Thoracic aorta (tissue), 2 donors: ENCODE measurements at places on chromosomes 13 and 19.

DNA sequence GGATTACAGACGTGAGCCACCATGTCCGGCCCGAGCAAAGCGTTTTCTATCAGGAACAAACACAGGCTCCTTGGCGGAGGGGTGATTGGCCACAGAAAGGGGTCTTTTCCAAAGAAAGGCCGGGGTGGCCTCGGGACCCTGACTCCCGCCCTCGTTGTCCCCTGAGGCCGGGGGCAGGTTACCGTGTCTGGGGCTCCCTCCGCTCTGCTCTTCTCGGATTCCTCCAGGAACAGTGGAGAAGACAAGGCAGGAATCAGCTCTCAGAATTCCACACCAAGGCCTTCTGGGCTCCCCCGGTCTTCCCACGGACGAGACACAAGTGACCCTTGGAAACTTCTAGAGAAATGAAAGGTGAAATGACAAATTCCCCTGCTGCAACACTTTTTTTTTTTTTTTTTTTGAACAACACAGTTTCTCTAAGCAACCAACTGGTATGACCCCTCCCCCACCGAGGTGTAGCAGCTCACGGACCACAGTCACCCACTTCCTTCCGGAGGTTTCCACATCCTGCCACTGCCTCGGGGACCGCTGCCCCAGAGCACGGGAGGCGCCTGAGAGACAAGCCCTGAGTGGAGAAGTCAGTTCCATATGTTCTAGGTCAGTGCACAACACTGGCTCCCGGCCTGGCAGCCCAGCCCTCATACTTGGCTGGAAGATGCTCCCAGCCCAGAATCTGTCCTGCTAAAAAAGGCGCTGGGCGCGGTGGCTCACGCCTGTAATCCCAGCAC is 11.0 kb downstream of the MOB3A start:
- DNase-seq: no peak

DNA sequence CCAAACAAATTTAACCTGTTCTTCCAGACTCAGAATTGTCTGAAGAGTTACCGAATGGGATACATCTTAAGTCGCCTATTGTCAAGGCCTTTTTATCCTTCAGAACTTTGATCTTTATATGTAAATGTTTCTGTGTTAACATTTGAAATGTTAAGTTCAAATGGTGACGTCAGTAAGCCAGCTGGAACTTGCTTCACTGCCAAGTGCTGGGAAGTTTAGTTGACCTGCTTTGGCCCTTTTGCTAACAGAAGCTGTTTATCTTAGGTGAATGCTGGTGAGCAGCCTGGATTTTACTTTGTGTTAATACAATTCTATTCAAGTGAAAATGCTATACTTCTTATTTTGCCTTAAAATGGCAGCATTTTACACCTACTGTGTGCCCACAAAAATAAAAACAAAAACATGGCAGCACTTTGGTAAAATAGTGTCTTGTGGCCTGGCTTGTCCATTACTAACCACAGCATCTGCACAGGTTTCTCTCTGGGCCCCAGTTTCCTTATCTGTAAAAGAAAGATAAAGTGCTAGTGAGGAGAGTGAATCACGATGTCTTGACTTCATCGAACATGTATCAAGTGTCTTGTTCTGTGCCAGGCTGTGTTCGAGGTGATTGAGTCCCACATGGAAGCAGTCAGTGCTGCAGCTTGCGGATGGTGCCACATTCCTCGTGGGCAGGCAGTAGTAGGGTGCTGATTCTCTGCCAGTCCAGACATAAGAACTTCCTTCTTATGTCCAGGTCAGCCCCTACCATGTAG is 2.2 kb downstream of the NAXD start:
- DNase-seq: no peak

- no peak for DNase-seq
Measured at GRCh38 chr19:29372091-29372415, 153.7 kb upstream of the VSTM2B start.

DNA sequence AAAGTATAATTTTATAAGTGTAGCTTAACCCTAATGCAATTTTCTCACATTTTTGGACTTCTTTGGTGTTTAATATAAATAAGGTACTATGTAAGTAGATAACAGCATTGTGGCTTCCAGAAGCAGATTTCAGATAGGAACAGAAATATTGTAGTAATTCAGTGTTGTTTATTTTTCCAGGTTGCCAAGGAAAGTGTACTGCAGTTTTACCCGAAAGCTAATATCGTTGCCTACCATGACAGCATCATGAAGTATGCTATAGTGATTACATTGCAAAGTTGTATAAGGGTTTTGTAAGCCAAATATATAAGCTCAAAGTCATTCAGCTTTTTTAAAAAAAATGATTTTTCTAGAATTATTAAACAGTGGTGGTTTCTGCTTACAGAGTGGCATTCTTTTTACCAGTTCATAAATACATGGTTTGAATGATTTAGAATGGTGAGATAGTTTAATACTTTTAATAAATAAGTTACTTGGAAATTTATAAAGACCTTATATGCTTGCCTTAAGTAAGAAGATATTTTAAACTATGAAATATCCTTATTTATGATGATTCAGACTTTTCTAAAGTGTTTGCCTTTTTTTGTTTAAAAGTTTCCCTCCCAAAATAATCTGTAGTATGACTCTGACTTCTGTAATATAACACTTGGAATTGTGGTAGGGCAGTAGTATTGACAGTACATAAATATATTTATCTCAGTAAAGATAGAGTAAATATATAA is 3.7 kb downstream of the UBA2 start:
- DNase-seq: no peak

- DNase-seq: no peak
Measured at GRCh38 chr13:111926501-111927180, 140.3 kb upstream of the SOX1 start.

GRCh38 chr13:100541897-100542825 is 46.4 kb downstream of the GGACT start:
- no peak for DNase-seq

- DNase-seq: no peak
Measured at GRCh38 chr19:1513499-1514294, 878 bp upstream of the ADAMTSL5 start.

GRCh38 chr13:35716186-35716585 is 239.7 kb upstream of the MAB21L1 start:
- no peak for DNase-seq

DNA sequence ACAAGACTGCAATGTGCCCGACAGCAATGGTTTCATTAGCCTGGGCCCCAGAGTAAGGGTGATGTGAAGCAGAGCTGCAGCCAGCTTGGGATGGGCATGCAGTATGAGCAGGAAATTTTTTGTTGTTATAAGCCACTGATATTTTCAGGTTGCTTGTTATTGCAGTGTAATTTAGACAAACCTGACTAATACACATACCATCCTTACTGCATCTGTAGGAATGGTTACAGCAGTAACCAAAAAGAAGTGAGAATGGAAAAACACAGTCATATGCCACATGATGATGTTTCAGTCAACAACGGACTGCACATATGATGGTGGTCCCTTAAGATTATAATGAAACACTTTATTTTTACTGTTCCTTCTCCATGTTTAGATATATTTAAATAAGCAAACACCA is 8.6 kb upstream of the POMP start:
- no peak for DNase-seq

DNA sequence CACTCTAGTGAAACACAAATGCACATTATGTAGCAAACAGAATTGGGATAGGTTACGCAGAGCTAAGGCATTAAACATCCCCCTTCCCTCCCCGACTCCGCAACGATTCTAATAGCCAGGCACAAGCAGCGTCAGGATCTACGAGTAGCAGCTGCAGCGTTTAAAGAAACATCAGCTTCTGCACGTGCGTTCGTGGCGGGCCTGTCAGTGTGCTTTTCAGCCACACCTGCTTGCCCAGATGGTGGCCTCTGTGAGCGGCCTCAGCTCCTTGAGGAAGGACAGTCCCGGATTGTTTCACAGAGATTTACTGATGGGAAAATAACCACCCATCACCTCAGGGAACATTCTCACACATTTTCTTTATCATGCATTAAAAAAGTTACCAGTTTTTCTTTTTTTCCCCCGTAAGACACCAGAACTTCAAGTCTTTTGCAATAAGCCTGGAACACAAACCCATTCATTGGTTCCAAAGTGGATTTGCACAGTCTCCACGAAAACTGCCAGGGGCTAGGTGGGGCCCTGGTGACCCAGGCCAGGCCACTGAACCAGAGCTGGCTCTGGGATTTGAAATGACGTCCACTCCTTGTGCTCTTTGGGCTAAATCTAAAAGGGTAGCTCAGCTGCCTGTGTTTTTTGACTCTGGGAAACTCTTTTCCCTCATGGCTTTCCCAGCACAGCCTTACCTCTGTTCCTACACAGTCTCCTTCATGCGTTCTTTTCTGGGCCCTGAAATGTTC is 325.5 kb downstream of the KCNRG start:
- DNase-seq: no peak

DNA sequence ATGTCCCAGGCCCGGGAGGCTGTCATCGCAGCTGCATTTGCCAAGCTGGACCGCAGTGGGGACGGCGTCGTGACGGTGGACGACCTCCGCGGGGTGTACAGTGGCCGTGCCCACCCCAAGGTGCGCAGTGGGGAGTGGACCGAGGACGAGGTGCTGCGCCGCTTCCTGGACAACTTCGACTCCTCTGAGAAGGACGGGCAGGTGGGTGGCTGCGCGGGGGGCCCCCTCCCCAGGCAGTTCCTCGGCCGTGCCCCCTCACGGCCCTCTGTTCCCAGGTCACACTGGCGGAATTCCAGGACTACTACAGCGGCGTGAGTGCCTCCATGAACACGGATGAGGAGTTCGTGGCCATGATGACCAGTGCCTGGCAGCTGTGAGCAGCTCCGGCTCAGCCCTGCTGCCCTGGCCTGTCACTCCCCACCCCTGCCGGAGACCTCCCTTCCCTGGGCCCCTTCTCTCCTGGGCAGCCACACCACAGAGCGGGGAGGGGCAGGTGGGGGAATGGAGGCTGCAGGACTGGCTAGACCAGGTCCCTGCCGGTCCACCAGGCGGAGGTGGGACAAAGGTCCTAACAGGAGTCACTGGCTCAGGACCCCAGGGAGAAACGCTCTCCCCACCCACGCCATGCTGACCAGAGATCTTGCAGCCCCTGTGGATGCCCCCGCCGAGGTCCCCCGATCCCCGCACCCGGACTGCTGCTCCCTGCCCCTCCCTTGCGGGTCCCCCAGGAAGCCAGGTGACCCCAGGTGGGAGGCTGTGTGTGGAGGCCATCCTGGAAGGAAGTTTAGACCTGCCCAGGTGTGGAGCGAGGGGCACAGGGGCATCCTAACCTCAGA is 1.1 kb downstream of the CAPS start:
- no peak for DNase-seq

DNA sequence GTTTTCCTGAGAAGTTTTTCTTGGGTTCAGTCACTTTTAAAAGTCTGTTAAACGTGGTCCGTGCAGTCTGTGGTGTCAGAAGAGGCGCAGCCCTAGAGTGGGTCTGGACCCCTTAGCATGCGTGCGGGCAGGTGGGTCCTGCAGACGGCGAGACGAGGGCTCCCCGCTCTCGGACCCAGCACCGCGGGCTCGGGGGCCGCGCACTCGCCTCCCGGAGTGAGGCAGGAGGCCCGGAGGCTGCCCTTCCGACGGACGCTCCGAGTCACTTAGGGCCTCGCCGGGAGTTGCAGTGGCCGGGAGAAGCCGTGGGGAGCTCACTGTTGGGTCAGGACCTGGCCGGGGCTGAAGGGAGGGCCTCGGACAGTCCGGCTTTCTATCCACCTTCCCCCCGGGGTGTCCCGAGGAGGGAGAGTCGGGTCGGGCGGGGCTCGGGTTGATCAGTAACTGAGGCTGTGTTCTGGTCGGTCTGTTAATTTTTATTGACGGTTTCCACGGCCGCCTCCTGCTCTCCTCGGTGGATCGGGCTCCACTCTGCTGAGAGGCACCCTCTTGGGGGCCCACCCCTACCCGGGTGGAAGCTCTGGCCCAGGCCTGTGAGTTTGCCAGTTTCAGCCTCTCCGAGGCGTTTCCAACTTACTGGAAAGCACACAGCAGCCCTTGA is 1.3 kb downstream of the PTBP1 start:
- no peak for DNase-seq

DNA sequence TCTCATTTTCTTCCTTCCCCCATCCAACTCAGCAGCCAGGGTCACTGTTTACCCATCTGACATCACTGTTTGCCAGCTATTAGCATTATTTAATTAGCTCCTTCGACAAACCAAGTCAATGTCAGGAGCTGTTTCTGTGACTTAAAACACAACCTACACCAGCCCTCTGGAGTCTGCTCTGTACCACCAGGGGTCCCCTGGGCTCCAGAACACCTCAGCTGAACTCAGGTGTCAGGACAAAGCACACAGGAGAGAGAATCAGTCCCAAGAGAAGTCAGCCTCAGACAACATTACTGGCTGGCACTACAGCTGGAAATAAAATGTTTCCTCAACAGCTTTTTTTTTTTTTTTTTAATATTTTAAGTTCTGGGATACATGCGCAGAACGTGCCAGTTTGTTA is 45.1 kb downstream of the DCLK1 start:
- no peak for DNase-seq

DNA sequence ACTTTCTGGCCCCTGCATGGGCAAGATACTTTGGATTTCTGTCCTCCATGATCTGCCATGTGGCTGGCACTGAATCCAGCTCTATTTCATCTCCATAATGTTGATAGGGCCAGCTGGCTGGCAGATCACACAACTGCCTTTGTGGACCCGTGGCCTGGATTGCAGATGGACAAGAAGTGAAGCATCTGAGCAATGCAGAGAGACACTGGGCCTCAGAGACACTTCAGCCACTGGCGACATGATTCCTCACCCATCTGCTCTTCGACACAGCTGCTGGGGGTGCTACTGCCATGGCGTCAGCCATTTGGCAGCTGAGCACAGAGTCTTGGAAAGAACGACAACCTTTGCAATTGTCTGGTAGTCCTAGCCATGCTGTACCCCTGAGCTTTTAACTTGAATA is 79.5 kb upstream of the MYO16 start:
- no peak for DNase-seq

GRCh38 chr13:31814536-31814935 is 75.2 kb downstream of the RXFP2 start:
- DNase-seq: no peak

DNA sequence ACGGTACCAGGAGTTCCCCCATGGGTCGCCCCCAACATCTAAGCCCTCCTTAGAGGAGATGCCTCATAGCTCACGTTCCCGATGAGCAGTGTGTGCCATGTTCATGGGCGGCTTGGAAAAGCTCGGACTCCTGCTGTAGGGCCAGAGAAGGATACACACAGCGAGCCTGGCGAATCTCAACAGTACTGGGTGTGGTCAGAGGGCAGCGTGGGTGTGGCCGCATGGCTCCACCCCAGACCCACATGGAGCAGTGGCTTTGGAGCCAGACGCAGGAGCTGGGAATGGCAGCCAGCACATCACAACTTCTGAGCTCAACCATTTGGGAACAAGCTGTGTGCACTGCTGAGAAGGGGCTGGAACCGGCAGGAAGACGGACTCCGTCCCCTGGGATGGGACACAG is 15.6 kb downstream of the CAPS start:
- DNase-seq: no peak

DNA sequence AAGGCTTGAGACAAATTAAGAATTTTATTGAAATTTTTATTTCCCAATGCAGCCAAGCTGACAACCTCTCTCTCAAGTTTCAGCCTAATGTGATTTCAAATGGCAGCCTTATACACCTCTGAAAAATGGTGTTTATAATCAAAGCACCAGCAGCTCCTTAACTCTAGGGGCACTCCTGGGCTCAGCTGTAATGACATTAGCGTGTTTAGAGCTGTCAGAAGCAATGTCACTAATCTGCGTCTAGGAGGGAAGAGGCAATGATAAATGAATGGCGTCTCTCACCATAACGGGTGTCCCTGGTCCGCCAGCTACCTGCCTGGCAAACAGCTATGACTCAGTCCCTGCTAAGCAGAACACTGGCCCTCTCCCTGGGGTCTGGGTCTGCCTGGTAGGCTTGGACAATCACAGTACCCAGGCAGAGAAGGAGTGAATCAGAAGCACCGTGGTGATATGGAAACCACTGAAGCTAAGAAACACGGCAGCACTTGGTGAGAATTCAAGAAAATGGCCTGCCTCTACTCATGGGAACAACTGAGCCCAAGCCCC is 131.8 kb upstream of the VSTM2B start:
- DNase-seq: no peak
